Activated CD4-positive, alpha-beta T cell treated with anti-CD3 and anti-CD28 coated beads for 36 hours (primary cell): ENCODE measurements at places on chromosomes 13 and 19. TPM values are rescaled to one million over a fixed set of nuclear protein-coding genes. Genes with fewer than 3 reads are reported as not detected.

DNA sequence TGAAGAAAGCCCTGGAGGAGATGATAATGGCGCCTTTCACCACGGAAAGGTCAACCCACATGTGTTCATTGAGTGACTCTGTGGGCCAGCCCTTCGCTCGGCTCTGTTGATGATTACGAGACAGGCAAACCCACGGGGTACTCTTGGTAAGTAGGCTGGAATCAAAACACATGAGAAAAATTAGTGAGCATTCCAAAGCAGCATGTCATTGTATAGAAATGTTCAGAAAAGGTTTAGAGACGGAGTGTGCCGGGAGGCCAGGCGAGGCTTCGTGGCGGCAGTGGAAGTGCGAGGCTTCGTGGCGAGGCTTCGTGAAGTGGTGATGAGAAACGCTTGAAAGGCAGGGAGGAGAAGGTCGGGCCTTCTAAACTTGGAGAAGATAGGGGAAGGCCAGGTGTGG lies 144.3 kb downstream of the ZNF536 start:
- H3K27ac ChIP-seq, result no peak overlapping the region
- no peaks in the 10 kb centered on the region for H3K4me1 ChIP-seq
- no peak for DNase-seq
- H3K4me3 ChIP-seq, result no peak overlapping the region
- peaks cover 5% of the 10 kb centered on the region for H3K27me3 ChIP-seq

GRCh38 chr13:24217601-24218281 lies 57.2 kb downstream of the SPATA13 start:
- no peaks in the 10 kb centered on the region for H3K27me3 ChIP-seq
- H3K36me3 ChIP-seq, result no peaks in the 10 kb centered on the region
- no peak overlapping the region for H3K27ac ChIP-seq
- peaks cover 15% of the 10 kb centered on the region for H3K4me1 ChIP-seq

DNA sequence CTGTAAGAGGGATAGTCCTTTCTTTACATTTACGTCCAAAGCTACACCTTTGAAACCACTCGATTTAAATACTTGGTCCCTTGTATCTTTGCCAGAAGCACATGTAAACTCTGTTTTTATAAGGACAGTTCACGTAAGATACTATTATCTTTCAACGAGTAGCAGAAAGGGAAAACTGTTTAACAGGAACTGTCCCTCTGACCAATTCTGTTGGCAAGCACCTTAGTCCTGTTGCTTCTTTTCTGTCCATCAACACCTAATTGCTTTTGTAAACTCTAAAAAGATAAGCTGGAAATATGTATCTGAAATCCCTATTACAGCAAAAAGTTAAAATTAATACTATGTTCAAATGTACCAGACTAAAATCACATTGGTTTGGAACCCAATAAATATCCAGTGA lies 37.4 kb downstream of the PCDH9 start:
- DNase-seq, result no peak
- H3K4me3 ChIP-seq, result no peak overlapping the region
- no peaks in the 10 kb centered on the region for H3K4me1 ChIP-seq

GRCh38 chr19:30780456-30780855 lies 408.3 kb downstream of the ZNF536 start:
- H3K27ac ChIP-seq, result no peak overlapping the region
- no peaks in the 10 kb centered on the region for H3K36me3 ChIP-seq
- no peaks in the 10 kb centered on the region for H3K4me1 ChIP-seq
- DNase-seq, result no peak

- H3K4me3 ChIP-seq, result no peak overlapping the region
- no peaks in the 10 kb centered on the region for H3K27me3 ChIP-seq
These were observed 275.2 kb upstream of the EDNRB start for GRCh38 chr13:78193846-78194245.

DNA sequence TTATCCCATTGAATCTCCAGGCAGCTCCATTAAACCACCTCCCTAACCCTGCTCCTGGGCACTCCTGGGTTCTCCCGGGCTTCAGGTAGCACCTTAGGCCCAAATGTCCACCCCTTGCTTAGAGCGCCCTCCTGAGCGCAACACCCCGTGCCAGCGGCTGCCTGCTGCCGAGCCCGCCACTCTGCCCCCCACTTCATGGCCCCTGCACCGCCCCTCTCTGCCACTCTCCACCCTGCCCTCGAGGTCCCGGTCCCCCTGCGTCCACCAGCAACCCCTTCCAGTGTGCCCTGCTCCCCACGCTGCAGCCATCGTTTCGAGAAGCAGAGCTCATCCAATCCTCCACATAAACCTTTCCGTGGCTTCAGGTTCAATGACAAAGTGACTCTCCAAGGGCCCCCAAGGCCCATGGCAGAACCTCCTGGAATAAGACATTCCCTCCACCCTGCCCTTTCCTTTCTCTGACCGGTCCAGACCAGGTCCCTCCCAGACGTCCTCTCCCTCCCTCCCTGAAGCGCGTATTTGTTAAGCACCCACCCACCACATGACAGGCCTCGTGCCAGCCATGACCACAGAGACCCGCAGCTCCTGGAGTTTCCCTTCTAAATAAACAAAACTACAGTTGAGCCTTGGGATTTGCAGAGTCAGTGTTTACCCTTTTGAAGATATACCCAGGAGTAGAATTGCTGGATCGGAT lies 66.6 kb downstream of the ARHGEF18 start:
- peaks cover 11% of the 10 kb centered on the region for H3K36me3 ChIP-seq
- H3K4me3 ChIP-seq, result no peak overlapping the region
- H3K27me3 ChIP-seq, result no peaks in the 10 kb centered on the region
- H3K27ac ChIP-seq, result peak overlapping the region; percentile 3

GRCh38 chr13:100196375-100196774 lies 107.5 kb downstream of the PCCA start:
- no peak for DNase-seq
- no peaks in the 10 kb centered on the region for H3K4me1 ChIP-seq

GRCh38 chr13:79847882-79848592 lies 367.1 kb downstream of the NDFIP2 start:
- no peak overlapping the region for H3K27ac ChIP-seq
- no peaks in the 10 kb centered on the region for H3K4me1 ChIP-seq
- no peak overlapping the region for H3K4me3 ChIP-seq
- no peaks in the 10 kb centered on the region for H3K27me3 ChIP-seq
- no peak for DNase-seq

GRCh38 chr19:36916991-36917390 lies 859 bp downstream of the ZNF568 start:
- DNase-seq, result peak; percentile 9
- H3K27me3 ChIP-seq, result no peaks in the 10 kb centered on the region
- peaks cover 82% of the 10 kb centered on the region for H3K36me3 ChIP-seq
- peaks cover 15% of the 10 kb centered on the region for H3K4me1 ChIP-seq

GRCh38 chr13:100789025-100789424 lies 114.4 kb upstream of the TMTC4 start:
- peaks cover 32% of the 10 kb centered on the region for H3K27me3 ChIP-seq
- no peak overlapping the region for H3K27ac ChIP-seq
- H3K36me3 ChIP-seq, result no peaks in the 10 kb centered on the region
- DNase-seq, result no peak

CBY2 gene
- not detected for total RNA-seq

LRRC4B gene
- not detected for total RNA-seq

SPATA13 gene
- 51.5 TPM for total RNA-seq

DOCK6 gene
- 4.6 TPM for total RNA-seq

CYP2A7 gene
- total RNA-seq, result not detected

CD70 gene
- 3.3 TPM for total RNA-seq

ICAM4 gene
- total RNA-seq, result 0.46 TPM

CGB1 gene
- not detected for total RNA-seq
